Bone marrow (tissue), 2 donors: ENCODE measurements at places on chromosomes 1 and 21.

GRCh38 chr1:53524428-53525375 lies 65.5 kb downstream of the DMRTB1 start:
- no peak for DNase-seq

DNA sequence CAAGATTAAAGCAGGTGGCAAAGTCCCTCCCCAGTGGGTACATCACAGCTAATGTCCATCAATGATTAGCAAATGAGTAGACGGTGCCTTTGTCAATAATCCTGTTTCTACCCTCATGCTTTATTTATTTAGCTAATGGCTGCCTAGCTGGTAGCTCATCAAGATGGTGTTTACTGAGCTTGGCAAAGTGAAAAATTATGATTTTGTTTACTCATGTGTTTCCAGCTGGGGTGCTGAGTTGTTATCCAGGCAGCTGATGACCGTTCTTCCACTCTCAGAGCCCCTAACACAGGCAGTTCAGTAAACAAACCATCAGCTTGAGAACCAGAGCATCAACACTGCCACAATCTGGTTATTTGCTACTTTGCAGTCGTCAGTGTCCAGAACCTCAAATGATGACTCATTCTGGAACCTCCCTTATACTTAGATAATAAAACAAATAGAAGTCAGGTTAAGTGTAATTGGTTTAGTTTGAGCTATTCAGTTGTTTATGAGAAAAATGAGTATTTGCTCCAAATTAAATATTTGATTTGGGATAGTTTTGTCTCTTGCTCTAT lies 163.9 kb downstream of the ST6GALNAC5 start:
- DNase-seq, result no peak

DNA sequence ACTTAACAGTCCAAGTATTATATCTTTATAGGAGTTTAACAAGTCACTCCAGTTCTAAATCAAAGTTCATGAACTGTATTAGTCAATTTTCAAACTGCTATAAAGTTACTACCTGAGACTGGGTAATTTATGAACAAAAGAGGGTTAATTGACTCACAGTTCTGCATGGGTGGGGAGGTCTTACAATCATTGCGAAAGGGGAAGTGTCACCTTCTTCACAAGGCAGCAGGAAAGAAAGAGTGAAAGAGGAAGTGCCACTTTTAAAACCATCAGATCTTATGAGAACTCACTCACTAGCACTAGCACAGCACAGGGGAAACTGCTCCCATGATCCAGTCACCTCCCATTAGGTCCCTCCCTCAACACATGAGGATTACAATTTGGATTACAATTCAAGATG lies 70.0 kb downstream of the CLCA4 start:
- DNase-seq, result peak; percentile 86

GRCh38 chr1:4402032-4402431 lies 252.4 kb upstream of the AJAP1 start:
- DNase-seq, result no peak

- peak; percentile 72 for DNase-seq
Observed at GRCh38 chr1:109112652-109113285, 1.1 kb upstream of the ELAPOR1 start.

- no peak for DNase-seq
Observed at GRCh38 chr1:201034671-201035070, 11.2 kb upstream of the KIF21B start.

GRCh38 chr1:206435445-206435844 lies 34.8 kb upstream of the IKBKE start:
- DNase-seq, result no peak

DNA sequence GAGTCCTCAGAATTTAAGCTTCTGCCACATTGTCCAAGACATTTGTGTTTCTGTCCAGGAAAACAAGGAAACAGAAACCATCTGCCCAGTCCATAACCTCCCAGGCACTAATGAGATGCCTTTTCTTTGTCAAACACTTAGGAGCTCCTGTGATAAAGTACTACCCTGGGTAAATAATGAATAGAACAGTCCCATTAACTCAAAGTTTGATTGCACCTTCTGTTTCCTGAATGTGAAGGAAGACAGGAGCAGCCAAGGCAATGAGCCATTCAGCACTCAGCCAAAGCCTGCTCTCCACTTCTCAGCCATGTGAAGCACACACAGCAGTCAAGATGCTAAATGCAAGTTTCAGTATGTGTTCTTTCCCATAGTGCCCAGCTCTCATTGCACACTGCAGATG lies 199.8 kb downstream of the SEC16B start:
- DNase-seq, result no peak

- DNase-seq, result peak; percentile 49
Observed at GRCh38 chr1:161038523-161039153, at the start of gene TSTD1. TSTD1 (minus strand) TSS chr1:161038964; CDS start chr1:161038889, 75 bp downstream.

DNA sequence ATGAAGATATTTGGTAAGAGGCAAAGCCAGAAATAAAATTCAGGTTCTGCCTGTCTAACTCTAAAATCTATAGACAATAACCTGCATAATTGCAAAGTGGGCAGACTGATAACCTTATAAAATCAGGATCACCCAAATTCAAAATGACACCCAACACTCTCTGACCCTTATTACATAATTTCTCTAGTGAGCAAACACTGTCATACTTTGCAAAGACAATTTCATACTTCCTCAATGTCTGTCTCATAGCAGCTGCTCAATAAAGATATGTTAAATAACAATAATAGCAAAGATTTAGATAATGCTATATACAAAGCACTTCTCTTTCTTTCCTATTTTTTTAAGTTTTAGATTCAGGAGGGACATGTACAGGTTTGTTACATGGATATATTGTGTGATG lies 118.5 kb downstream of the UCHL5 start:
- no peak for DNase-seq

GRCh38 chr1:229950020-229950419 lies 117.0 kb upstream of the GALNT2 start:
- DNase-seq, result no peak

DNA sequence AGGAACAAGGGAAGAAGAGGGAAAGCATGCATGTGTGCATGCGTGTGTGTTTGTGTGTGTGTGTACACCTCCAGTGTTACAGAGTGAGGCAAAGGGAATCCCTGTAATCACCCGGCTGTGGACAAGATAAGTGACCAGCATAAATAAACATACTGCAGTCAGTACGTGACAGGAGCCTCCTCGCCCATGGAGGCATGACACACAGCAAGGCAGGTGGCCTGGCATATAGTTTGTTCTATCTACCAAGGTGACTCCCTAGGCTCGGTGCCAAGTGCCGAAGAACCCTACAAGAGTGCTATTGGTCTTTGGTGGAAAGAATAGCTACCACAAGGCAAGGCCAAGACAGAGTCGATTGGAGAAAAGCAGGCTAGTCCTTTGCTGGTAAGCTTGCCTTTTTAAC lies 31.7 kb upstream of the HEATR1 start:
- no peak for DNase-seq

DNA sequence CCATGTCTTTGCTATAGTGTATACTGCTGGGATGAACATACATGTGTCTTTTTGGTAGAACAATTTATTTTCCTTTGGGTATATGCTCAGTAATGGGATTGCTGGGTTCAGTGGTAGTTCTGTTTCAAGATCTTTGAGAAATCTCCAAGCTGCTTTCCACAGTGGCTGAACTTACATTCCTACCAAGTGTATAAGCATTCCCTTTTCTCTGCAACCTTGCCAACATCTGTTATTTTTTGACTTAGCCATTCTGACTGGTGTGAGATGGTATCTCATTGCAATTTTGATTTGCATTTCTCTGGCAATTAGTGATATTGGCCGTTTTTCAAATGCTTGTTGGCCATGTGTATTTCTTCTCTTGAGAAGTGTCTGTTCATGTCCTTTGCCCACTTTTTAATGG lies 37.5 kb upstream of the ANGPTL1 start:
- no peak for DNase-seq

DNA sequence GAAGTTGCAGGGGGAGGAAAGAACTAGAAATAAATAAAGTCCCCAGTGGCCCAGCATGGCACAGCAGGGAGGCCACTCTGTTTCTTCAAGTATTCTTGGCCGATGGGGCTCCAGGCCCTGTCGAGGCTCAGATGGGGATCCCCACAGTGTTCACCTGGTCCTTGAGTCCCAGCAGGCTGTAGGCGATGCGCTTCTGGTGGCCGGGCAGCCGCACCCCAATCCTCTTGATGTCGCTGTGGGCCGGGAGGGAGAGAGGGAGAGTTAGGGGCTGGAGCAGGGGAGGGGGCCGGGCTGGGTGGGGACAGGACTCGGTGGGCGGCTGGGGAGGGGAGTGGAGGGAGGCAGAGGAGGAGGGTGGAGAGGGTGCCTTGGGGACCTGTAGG lies 30.8 kb downstream of the EPHA2 start:
- DNase-seq, result no peak

DNA sequence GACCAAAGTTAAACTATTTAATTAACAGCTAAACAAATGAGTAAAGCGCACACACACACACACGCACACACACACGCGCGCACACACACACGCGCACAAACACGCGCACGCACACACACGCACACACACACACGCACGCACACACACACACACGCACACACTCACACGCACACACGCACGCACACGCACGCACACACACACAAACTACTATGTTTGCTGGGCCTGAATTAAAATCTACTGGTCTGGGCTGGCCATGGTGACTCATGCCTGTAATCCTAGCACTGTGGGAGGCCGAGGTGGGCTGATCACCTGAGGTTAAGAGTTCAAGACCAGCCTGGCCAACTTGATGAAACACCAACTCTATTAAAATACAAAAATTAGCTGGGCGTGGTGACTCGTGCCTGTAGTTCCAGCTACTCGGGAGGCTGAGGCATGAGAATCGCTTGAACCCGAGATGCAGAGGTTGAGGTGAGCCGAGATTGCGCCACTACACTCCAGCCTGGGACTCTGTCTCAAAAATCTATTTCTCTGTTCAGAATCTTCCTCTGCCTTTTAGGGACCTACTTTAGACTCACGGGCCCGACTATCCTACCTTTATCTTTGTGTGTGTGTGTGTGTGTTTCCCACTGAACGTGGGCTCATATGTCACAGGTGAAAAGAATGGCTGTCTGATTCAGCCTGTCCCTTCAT lies 37.5 kb upstream of the DNAJC11 start:
- DNase-seq, result no peak

DNA sequence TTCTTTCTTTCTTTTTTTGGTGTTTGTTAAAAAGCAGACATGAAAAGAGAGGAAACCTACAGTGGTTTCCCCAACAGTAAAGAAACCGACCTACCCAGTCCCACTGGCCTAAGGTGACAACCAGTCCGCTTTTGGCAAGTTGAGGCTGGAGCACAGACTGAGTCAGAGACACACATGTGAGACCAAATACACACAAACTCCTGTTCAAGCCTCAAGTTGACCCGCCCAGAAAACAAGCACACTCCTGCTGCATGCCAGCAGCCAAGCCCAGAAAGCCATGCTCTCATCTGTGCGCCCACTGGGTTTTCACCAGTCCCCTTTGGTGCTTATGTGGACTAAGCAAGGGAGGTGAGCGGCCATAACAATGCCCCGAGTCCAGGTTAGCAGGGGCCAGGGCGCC lies 64.6 kb upstream of the GPR153 start:
- DNase-seq, result no peak

GRCh38 chr1:191498318-191498717 lies 659.9 kb upstream of the RGS18 start:
- no peak for DNase-seq

- no peak for DNase-seq
Observed at GRCh38 chr21:28550057-28550825, 442.4 kb downstream of the LTN1 start.

DNA sequence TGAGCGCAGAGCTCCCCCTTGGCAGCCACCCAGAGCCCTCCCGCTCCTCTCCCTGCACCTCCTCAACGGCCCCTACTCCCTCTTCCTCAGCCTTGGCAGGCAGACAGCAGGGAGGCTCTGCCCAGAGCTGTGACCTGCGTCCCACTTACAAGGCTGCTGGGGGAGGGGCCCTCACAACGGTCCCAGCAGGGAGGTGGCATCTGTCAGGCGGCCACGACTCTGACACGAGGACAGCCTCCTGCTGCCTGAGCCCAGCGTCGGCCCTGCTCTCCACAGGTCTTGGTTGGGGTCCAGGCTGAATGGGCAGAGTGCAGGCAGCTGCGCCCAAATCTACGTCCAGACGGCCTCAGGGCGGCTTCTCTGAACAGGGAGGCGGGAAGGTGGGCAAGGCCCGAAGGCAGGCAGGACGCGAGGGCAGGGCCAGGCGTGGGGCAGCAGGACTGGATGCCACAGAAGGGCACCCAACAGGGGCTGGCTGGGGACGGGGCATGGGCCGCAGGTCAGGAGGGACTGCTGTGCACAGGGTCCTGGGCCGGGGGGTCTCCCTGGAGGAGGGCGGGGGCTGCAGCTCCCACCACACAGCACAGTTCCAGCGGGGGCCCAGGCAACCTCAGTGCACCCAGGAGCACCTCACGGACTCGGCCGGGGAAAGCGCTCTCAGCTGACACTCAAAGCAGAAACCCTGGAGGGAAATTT lies 7.5 kb downstream of the SLC19A1 start:
- DNase-seq, result no peak

DNA sequence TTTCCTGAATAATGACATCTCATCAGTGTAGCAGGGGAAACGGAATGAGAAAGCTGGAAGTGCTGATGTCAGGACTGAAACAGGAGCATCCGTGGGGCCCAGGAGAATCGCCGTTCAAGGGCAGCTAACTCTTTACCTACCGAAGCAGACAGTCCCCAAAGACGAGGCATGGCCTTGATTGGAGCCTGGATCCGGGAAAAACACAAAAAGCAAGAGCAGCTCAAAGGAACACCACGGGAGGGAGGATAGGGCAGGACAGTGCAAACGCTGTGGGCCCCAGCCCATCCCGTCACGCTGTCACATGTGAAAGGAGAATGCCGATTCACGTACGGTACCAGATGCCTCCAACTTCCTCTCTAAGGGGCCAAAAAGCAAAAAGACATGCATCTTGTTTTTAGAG lies 34.9 kb downstream of the WNT9A start:
- no peak for DNase-seq

- DNase-seq, result no peak
Observed at GRCh38 chr1:47225430-47226100, 6.5 kb downstream of the TAL1 start.

DNA sequence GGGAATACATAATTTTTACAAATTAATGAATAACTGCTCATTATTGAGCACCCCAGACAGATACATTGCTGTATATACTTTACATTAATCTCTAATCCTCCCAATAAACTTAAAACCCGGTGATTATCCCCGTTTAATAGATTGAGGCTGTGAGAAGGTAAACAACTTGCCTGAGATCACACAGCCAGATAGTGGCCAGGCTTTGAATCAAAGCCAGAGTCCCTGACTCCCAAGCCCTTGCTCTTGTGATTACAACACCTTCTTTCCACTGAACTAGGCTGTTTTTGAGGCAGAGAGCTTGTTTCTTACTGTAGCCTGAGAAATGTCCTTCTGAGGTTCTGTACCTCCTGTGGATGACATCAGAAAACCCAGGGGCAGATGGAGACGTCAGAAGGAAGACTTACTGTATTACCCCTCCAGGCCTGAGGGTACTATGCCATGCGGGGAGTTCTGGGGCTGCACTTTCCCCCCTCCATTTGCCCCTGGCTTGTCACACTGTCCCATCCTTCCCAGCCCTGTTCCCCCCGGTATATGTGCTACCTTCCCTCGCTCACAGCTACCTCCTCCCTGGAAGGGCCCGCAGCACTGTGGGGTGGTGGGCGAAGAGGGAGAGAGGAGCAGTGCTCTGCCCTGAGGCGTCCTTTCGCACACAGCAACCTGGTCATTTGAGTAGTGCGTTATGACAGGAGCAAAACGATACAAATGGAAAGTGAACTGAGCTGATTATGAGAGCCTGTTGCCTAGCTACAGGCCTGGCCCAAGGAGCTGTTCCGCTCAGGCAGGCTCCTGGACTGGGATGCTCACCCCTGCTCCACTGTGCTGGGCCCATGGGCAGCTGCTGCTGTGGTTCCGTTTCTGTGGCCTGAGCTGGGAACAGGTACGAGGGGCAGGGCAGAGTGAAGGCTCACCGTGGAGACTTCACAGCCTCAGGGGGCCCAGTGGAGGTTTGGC lies 4.6 kb downstream of the KCNC4 start:
- no peak for DNase-seq

GRCh38 chr1:116176306-116176789 lies 65.1 kb downstream of the MAB21L3 start:
- DNase-seq, result no peak
